ENCODE measurements at places on chromosomes 1 and 21.

DNA sequence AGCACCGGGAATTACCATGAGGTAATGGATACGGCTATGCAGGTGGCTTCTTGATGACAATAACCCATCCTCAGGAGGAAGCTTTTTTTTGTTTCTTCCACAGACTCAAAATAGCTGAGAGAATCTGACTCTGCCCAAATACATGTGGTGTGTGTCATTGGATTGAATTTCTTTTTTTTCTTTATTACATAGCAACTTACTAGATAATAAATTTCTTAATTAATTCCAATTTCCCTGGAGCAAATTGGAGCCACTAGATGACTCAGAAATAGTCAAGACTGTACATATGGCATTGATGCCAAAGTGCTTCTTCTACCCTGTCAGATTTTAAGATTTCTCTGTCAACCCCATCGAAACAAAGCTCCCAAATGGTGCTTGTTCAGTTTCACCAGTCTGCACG, 42.7 kb downstream of the L1TD1 start:
- DNase-seq: no peak

GRCh38 chr1:24329797-24330543, 10.8 kb downstream of the GRHL3 start:
- no peak for DNase-seq

DNA sequence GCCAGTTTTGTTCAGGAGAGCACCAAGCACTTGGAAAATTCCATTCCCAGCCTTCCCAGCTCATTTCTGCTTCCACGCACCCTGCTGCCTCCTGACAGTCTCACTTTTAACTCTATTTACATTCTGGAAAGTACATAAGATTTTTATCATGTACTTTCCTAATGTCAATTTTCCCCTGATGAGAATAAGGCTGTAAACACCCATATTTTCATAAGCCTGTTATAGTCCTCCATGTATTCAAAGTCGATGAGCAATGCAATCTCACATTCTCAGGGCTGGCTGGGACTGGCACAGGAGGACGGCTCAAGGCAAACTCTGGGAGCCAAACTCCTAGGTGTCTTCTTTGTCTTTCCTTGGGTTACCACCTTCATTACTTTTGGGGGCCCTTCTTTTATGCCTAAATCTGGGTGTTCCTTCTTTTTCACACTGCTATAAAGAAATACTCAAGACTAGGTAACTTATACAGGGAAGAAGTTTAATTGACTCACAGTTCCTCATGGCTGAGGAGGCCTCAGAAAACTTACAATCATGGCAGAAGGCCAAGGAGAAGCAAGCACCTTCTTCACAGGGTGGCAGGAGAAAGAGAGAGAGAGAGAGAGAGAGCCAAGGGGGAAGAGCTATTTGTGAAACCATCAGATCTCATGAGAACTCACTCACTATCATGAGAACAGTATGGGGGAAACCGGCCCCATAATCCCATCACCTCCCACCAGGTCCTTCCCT, 94.6 kb downstream of the IGSF21 start:
- no peak for DNase-seq

- no peak for DNase-seq
Measured at GRCh38 chr1:5936621-5937372, 55.4 kb downstream of the NPHP4 start.

DNA sequence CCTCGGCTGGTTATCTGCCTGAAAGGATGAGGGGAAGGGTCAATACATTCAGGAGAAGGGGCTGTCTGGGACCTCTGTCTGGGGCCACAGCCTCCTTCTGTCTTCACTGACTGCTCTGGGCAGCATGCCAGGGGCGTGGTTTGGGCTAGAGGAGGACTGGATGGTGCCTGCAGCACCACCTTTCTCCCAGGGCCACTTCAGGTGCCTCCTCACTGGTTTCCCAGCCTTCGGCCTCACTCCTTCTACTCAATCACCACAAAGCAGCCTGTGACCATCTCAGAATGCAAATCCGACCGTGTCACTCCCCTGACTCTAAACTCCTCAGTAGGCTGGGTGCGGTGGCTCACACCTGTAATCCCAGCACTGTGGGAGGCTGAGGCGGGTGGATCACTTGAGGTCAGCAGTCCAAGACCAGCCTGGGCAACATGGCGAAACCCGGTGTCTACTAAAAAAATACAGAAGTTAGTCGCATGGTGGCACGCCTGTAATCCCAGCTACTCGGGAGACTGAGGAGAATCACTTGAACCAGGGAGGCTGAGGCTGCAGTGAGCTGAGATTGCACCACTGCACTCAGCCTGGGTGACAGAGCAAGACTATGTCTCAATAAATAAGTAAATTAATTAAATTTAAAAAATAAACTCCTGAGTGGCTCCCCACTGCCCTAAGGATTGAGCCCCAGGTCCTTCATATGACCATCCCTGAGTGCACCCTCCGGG, 50.1 kb upstream of the ECE1 start:
- no peak for DNase-seq

- DNase-seq: no peak
Measured at GRCh38 chr1:217542837-217543236, 88.1 kb downstream of the GPATCH2 start.

GRCh38 chr1:224082146-224082545, 31.8 kb upstream of the FBXO28 start:
- no peak for DNase-seq

DNA sequence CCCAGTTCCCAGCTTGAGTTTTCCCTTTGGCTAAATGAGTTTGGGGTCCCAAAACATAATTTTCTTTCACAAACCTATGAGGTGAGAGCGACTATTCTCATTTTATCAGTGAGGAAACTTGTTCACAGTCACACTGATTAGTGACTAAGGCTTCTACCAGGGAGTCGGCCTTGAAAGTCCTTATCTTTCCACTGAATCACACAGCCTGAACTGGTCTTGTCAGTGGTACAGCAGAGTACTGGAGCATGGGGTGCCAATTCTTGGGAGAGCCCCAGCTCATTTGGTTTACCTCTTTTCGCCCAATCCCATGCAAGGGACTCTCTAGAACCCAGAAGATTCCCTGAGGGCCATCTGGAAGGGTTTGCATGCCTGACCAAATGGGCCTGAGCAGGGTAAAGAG, 16.9 kb downstream of the HSD3B2 start:
- DNase-seq: no peak

DNA sequence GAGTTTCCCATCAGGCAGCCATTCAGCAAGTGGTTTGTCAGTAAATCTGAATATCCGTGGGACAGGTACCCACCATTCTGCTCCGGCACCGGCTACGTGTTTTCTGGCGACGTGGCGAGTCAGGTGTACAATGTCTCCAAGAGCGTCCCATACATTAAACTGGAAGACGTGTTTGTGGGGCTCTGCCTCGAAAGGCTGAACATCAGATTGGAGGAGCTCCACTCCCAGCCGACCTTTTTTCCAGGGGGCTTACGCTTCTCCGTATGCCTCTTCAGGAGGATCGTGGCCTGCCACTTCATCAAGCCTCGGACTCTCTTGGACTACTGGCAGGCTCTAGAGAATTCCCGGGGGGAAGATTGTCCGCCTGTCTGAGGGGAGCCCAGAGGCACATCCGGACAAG, 48.4 kb downstream of the B3GALT5 start:
- no peak for DNase-seq

DNA sequence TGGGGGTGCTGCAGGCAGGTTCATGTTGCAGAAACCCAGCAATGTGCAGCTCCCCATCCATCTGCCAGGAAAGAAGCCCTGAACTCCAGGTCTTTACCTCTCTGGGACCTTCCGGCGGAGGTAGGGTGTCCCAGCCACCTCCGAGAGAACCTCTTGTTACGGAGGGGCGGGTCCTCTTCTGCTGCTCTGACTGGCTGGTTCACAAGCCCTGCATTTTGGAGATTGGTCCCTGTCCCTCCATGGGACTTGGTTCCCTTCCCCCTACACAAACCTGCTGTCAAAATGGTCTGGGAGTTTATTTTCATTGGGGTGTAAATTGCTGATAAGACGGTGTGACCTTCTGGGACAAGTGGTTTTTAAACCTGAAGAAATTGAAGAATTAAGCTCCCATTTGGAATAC, 8.0 kb upstream of the CELSR2 start:
- DNase-seq: no peak

- DNase-seq: no peak
Measured at GRCh38 chr1:206551986-206552326, 44.6 kb downstream of the RASSF5 start.

- no peak for DNase-seq
Measured at GRCh38 chr1:69569576-69570328, 2.0 kb downstream of the LRRC7 start.

- no peak for DNase-seq
Measured at GRCh38 chr1:213249395-213249794, 198.4 kb downstream of the RPS6KC1 start.

DNA sequence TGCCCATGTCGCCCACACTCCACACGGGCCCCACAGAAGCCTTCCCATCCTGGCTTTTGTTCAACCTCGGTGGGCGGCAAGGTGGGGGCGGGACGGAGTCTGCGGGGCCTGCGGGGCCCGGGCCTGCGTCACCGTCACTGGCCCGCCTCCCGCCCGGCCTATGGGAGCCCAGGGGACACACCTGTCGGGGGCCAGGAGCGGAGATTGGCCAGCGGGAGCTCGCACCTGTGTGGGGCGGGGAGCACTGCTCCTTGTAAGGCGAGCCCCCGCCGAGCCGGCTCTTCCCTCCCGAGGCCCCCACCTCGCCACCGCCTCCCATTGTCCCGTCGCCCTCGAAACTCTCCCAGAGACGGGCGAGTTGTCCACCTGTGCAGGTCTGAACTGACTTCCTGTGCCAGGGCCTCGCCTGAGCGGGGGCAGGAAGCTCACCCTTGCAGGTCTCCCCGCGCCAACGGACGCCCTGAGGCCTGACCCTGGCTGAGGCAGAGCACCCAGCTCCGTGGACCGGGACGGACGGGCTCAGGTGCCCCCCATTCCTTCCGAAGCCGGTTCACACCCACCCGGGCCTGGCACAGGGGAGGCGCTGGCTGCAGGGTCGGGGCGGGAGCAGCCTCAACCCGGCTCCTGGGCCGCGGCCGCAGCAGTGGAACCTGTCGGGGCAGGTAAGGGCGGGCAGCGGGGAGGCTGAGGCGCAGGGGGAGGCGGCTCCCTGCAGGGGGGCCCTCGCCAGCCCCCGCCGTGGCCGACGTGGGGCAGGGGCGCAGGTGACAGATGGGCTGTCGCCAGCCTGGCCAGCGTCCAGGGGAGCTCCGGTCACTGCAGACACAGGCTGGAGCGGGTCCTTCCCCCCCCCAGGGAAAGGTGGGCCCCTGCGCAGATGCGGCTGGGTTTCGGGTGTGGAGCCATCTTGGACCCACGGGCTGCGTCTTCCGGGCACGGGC, 10.8 kb upstream of the TTLL10 start:
- no peak for DNase-seq

GRCh38 chr1:27416387-27417111, 24.1 kb downstream of the GPR3 start:
- DNase-seq: peak; percentile 42

GRCh38 chr1:227726924-227727599, 8.0 kb downstream of the JMJD4 start:
- DNase-seq: no peak

DNA sequence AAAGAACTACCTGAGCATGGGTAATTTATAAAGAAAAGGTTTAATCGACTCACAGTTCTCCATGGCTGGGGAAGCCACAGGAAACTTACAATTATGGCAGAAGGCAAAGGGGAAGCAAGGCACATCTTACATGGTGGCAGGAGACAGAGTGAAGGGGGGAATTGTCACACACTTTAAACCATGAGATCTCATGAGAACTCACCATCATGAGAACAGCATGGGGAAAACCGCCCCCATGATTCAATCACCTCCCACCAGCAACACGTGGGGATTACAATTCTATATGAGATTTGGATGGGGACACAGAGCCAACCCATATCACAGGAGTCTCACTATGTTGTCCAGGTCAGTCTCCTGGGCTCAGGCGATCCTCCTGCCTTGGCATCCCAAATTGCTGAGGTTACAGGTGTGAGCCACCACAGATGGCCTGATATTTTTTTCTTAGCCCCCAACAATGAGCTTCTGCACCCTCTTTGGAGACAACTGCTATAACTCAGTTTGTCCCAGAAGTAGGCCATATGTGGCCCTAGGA, 22.5 kb upstream of the MORC3 start:
- DNase-seq: no peak

DNA sequence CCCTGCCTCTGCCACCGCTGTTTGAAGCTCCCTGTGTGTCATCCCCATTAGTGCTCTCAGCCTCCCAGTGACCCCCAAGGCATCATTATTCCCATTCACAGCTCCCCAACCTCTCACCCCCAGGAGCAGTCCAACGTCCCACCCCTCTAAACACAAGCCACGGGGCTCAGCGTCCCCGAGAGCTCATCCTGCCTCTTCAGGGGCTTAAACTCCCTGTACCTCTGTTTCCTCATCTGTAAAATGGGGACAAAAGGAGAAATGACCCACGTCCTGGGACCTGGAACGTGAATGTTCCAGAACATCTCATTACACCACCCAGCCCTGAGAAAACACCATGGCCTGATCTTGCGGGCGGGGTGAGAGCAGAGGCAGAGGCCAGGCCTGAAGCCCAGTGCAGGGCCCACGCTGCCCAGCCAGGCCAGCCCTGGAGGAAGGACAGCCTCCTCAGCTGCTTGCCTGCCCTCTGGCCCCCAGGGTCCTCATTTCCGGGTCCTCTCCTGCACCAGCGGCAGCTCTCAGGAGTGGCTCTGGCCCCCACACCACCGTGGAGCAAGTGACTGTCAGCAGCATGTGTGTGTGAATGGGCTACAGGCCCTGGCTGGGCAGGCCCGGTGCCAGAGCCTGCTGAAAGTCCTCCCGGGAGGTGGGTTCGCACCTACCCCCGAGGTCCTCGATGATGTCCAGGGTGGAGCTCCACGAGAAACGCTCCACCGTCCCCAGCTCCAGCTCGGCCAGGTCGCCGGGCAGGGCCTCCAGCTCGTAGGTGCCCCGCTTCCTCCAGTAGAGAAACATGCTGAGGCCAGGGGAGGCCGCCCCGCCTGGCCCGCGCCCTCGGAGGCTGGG, 14.1 kb upstream of the PLEKHG5 start:
- no peak for DNase-seq

GRCh38 chr21:21530680-21531079, 532.5 kb downstream of the NCAM2 start:
- DNase-seq: no peak

DNA sequence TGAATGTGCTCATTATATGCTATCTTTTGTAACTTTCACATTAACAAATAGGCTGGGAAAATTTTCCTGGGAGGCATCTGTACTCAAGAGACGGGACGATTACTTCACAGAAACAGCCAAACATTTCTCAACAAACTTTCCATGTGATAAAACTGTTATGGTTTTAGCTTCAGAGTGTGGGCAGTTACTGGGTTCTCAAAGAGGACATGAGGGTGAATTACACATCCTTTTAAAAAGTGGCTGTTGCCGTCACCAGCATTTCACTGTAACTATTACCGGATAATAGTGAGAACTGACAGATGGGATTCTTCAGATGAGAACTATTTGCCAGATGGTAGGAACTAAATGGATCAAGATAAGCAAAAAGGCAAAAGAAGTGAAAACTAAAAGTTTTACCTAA, 109.1 kb downstream of the APP start:
- DNase-seq: no peak

Data from kidney glomerular epithelial cell (primary cell).